ENCODE measurements at places on chromosomes 3 and 15.

DNA sequence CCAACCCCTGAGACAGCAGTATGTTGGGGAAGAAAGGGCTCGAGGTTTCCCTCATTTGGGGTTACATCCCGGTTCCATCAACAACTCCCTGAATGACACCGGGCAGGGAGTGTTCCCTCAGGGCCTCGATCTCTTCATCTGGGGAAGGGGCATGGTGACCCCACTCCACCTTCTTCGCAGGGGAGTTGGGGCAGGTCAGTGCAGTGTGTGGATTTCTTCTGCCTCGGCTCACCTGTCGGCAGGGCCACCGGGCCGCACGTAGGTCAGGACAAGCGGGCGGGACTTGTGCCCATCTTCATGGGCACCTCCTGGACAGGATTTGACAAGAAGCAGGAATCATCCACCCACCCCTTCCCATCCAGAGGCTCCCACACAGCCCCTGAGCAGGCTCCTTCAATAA, 17.4 kb downstream of the GRIP2 start:
- no peak for DNase-seq

- DNase-seq = no peak
These were observed 88.6 kb upstream of the ZNF385D start for GRCh38 chr3:21839592-21839991.

DNA sequence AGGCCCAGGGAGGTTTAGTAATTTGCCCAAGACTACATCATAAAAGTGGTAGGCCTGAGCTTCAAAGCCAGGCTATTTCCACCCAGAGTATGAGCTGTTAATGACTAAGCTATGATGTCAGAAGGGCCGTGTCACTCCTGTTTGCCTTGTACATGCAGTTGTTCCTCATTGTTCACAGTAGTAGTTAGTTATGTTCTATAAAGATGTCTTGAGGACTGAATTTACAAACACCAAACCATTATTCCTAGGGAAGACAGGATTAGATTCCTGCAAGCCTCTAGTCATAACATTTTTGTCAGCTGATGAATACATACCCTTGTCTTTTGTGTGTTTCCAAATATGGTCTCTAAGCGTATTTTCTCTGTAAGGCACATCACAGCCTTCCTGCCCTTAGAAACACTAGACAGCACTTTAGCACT, 20.9 kb upstream of the LARS2 start:
- no peak for DNase-seq

- DNase-seq = no peak
These were observed 1.3 kb downstream of the PYGO1 start for GRCh38 chr15:55586808-55587207.

DNA sequence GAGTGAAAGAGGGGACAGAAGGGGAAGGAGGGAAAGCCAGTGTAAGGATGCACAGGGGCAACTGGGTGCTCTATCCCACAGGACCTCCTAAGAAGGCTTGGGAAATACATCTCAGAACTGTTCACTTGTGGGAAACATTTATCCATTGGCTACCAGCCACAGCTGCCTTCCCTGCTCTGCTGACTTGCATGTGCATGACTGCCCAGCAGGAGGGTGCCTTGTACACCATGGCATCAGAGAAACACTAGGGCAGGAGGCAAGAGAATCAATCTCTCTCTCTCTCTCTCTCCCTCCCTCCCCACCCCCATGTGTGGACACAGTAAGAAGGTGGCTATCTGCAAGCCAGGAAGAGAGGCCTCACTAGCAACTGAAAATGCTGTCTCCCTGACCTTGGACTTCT, 62.9 kb upstream of the ZBTB38 start:
- DNase-seq = no peak
